ENCODE measurements at places on chromosomes 1 and 21. TPM values are rescaled to one million over a fixed set of nuclear protein-coding genes. Genes with fewer than 3 reads are reported as not detected.

Gene KRTAP12-2
- total RNA-seq: not detected

- DNase-seq: no peak
Measured at GRCh38 chr1:11026052-11026451, 13.6 kb downstream of the TARDBP start.

DNA sequence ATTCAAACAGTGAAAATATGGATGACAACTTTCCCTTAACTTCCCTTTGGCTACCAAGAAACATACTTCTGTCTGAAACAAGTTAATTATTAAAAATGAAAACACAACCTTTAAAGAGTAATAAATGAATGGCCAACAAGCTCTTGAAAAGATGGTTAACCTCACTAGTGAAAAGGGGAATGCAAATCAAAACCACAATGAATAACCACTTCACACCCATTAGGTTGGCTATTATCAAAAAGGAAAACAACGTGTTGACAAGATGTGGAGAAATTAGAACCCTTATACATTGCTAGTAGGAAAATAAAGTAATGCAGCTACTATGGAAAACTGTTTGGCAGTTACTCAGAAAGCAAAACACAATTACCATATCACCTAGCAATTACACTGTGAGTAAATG lies 14.1 kb downstream of the COP1 start:
- DNase-seq: peak; percentile 3

Gene MGST3
- 210 TPM for total RNA-seq

DNA sequence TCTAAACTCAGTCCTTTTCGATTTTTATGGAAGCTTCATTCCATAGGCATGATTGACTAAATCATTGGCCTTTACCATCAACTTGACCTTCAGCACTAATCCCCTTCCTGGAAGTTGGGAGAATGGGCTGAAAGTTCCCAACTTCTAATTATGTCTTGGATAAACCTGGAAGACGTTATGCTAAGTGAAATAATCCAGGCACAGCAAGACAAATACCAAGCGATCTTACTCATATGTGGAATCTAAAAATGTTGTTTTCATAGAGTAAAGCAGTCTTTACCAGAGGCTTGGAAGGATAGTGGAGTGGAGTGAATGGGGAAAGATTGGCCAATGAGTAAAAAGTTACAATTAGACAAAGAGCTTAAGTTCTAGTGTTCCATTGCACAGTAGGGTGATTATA lies 1453.2 kb downstream of the PLA2G4A start:
- DNase-seq: no peak

GRCh38 chr1:109256085-109256484 lies 6.7 kb downstream of the CELSR2 start:
- DNase-seq: no peak

DNA sequence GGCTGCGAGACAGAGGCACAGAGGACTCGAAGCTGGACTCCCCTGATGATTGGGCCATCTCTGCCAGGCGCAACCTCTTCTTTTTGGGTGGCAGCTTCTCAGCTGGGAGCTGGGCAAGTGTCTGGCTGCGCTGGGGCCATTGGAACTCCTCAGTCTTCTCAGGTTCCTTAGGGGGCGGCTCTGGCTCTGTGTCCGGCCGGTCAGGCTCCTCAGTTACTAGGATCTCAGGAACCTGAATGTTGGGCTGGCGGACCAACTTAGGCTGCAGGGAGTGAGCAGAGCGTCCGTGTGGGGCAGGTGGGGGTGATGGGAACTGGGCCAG lies 97.5 kb upstream of the EDN2 start:
- DNase-seq: no peak

GRCh38 chr1:159841749-159842148 lies 15.1 kb downstream of the SLAMF8 start:
- DNase-seq: no peak

Data from astrocyte (in vitro differentiated cells and primary cell).